ENCODE measurements at places on chromosomes 13 and 19. TPM values are rescaled to one million over a fixed set of nuclear protein-coding genes. Genes with fewer than 3 reads are reported as not detected.

DNA sequence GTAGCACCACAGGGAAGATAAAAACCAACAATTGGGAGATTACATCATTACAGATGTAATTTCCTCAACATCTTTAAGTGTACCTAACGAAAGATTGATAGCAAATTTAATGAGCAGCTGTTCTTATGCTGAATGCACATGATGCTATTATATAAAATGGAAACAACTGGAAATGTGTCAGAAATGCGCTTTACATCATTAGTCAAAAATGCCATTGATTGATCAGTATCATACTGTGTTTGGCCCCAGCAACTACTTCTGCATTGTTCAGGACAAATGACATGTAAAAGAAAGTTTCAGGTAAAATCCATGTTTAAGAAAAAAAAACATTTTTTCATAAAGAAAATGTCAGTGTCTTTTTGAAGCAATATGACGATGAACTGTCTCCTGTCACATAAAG lies 625.5 kb upstream of the MIR17HG start:
- DNase-seq: no peak

- no peak for DNase-seq
Measured at GRCh38 chr19:40797963-40798682, 868 bp upstream of the EGLN2 start.

The CDK8 gene
- 14.9 TPM for total RNA-seq

DNA sequence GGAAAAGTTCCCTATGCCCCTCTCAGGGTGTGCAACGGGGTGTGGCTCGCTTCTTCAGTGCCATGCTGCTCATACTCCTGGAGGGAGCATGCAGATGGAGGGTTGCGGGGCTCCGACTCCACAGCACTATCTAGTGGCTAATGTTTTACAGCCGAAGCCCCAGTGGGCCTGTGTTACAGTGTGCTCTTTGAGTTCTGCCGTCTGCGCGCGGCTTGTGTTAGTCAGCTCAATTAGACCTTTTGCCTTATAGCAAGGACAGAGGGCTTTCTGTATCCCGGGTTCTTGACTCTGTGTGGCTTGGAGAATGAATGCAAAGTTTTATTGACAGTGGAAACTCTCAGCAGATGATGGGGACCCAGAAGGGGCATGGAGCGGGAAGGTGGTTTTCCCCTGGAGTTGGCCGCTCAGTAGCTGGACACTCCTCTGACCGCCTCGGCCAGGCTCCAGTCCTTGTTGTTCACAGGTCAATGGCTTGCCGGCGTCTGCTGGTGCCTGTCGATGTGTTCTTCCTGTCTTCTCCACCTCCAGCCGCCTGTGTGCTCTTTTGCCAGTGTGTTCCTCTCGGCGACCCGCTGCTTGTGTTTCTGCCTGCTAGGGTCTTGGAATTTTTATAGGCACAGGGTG lies 383.4 kb downstream of the LMO7 start:
- no peak for DNase-seq

DNA sequence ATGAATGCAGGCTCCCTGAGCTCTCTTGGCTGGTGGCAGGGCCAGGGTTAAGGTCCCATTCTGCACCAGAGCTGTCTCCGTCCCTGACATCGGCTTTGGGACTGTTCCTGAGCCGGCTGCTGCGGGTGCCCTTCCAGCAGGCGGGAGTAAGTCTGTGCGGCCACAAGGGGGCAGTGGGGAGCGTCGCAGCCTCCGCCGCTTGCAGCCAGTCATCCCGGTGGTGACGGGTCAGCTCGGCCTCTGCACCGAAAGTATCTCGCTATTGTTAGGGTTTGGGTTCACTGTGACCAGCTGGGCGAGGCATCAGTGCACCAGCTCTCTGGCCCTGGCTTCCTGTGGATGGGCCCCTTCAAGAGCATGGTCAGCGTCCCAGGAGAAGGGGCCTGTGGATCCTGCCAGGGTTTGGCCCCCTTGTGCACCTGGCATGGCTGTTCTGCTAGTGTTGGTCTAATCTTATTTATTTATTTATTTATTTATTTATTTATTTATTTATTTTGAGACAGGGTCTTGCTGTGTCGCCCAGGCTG lies 15.1 kb downstream of the NDUFB7 start:
- no peak for DNase-seq

DNA sequence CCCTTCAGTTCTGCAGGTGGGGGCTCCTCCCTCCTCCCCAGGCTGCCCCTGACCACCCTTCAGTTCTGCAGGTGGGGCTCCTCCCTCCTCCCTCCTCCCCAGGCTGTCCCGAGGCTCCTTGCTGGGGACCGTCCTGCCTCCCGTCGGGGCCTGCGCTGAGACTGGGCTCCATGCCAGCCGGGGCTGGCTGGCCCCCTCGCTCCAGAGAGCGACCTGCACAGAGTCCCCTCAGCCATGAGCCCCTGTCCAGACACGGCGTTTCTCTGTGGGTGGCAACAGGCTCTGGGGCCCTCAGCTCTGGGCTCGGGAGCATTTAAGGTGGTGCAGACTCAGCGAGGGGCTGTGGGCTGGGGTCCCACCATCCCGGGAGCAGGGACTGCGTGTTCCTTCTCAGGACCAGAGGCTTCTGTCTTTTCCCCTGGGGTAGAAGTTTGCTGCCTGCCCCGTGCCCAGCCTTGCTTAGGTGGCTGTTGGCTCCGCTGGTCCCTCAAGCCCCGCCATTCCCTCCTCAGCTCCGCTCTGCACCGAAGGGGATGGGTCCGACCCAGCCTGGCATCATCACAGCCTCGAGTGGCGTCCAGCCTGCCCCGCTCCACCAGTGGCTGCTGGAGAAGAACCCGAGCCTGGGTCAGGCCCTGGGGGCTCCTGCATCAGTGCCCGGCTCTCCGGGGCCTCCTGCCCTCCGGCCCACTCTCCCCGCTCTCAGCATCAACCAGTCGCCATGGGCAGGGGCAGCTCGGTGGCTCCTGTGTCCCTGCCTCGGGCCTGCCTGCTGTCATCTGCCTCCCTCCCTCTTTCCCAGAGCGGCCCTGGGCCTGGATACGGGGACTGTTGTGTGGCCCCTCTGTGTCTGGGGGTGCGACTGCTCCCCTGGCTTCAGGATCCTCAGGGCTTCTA lies 27.6 kb downstream of the CSNK1G2 start:
- no peak for DNase-seq

GRCh38 chr13:97629601-97630272 lies 195.8 kb downstream of the RAP2A start:
- DNase-seq: no peak

- no peak for DNase-seq
Measured at GRCh38 chr19:5651361-5651760, 28.5 kb downstream of the SAFB start.
